ENCODE measurements at places on chromosomes 11 and 22.

GRCh38 chr11:103476874-103477273, 367.6 kb downstream of the DYNC2H1 start:
- DNase-seq, result no peak

GRCh38 chr11:15938121-15938611, 418.2 kb downstream of the SOX6 start:
- no peak for DNase-seq

DNA sequence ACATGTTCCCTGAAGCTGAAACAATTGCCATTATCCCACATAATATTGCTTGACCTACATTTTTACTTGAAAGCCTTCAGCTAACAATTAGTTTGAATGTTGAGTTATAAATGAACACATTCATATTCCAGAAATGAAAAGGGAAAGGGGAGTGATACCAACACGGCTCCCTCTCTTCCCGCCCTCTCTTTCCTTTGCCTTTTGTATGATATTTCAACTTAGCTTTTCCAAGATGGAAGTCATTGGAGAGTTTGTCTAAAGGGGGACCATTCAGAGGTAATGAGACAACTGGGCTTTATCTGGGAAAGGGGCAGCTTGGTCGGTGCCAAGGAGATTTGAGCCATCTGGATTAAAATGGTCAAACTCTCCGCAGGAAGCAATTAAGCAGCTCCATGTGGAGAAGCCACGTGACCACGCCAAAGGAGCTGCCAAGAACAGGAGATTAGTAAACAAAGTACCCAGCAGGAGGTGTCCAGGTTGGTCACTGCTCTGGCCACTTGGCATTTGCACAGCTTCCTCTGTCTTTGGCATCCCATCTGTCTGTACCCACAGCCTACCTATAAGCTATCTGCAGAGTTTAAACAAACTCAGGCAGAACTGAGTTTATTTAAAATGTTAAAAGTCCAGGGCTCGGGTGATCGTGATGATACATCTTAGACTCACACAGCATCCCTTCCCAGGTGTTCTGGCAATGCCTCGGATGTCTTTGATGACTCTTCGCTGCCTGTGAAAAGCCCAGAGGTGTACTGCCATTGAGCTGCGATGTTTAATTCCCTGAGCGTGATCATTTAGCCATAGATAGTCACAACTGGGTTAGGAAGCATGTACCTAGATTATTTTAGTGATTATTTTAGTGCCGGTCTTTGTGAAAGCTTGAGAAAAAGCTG, 735.9 kb downstream of the NTM start:
- DNase-seq, result no peak

GRCh38 chr11:57335023-57335342, 709 bp downstream of the SSRP1 start:
- DNase-seq, result no peak

DNA sequence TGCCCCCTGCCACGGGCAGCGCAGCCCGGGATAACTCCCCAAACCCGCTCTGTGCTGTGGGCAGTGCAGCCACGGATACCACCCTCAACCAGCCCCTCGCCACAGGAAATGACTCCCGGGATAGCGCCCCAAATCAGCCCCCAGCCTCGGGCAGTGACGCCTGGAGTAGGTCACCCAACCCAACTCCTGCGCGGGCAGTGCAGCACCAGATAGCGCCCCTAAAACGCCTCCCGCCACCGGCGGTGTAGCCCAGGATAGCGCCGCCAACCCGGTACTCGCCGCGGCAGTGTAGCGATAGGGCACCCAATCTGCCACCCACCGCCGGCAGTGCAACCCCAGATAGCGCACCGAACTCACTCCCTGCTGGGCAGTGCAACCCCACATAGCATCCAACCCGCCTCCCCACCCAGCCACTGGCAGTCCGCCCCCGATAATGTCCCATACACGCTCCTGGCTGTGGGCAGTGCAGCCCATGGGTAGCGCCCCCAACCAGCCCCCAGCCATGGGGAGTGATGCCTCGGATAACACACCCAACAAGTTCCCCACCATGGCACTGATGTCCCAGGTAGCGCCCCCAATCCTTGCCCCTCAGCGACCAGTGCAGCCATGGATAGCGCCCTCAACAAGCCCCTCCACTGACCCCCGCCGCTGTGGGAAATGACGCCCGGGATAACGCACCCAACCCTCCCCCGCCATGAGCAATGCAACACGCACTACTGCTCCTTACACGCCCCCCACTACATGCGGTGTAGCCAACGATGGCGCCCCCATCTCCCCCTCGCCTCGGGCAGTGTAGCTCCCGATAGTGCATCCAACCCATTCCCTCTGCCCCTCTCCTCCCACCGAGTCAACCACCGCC, 1.5 kb downstream of the RFPL2 start:
- DNase-seq, result peak; percentile 2

- no peak for DNase-seq
Measured at GRCh38 chr22:29840498-29840897, 2.4 kb upstream of the ASCC2 start.

GRCh38 chr11:128336203-128336602, 251.2 kb downstream of the ETS1 start:
- DNase-seq, result no peak

- no peak for DNase-seq
Measured at GRCh38 chr11:705646-706438, at the start of gene EPS8L2. Gene EPS8L2, plus strand, starts transcription at chr11:706231. Its CDS starts 3,177 bp downstream, at chr11:709408.

- no peak for DNase-seq
Measured at GRCh38 chr22:31952094-31952401, 7.7 kb downstream of the YWHAH start.

GRCh38 chr22:28025333-28025732, 106.3 kb upstream of the PITPNB start:
- no peak for DNase-seq

DNA sequence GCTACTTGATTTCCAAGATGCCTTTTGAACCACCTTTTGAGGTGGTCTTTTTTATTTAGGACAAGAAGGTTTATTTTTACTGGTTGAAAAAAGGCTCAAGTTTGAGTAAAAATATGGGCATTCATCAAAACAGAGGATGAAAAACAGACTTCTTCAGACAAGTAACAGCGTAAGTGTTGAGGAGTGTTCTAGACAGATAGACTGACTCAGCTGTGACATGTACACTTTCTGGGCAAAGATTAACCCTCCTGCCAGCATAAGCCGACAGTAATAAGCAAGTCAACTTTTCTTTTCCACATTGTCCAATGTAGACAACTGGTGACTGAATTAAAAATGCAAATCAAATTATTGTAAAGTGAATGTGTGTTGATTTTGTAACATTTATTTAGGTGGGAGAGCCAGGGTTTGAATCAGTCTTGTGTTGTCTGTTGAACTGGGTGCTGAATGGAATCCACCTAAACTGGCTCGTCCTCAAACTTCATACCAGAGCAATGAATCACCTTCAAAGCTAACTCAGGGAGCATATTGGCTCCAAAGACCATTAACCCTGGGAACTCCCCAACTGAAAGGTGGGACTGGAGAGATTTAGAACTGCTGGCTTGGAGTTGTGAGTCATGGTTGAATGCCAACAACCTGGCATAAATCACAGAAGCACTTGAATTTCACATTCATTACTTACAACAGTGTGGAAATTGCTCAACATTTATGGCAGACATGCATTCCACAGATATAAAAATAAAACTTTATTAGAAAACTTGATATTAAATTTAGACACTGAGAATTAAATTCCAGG, 377.0 kb downstream of the ETS1 start:
- no peak for DNase-seq

GRCh38 chr22:21013657-21014201, 1.2 kb upstream of the P2RX6 start:
- DNase-seq, result no peak

DNA sequence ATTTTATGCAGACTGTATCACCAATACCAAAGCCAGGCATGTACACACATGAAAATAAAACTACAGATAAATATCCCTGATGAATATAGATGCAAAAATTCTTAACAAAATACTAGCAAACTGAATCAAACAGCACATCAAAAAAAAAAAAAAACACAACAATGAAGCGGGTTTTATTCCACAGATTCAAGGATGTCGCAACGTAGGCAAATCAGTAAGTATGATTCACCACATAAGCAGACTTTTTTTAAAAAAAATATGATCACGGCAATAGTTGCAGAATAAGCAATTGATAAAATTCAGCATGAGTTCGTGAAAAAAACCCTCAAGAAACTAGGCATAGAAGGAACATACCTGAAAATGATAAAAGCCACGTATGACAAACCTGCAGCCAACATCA, 21.3 kb downstream of the OR51F1 start:
- no peak for DNase-seq

- DNase-seq, result no peak
Measured at GRCh38 chr11:121024989-121025388, 1.1 kb downstream of the TBCEL start.

GRCh38 chr11:44743959-44744557, 17.3 kb downstream of the TSPAN18 start:
- no peak for DNase-seq

- DNase-seq, result no peak
Measured at GRCh38 chr11:121471167-121471566, 18.4 kb upstream of the SORL1-AS1 start.

DNA sequence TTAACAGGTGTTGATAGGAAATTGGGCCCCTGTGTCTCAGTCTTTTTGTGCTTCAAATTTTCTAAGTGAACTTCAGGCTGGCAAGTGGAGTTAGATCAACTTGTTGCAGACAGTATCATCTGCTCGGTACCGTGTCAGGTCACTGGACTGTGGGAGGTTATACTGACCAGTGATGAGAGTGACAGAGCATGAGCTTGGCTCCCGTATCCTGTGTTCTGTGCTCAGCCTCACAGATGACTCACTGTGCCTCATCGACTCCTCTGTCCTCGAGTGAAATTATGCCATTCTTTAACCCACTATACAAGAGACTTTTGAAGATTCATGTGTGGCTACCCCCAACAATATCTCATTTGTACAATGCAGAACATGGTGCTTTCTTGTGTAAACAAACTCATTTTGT, 7.9 kb downstream of the GRAP2 start:
- DNase-seq, result no peak

- DNase-seq, result no peak
Measured at GRCh38 chr22:48210198-48210580, 1447.7 kb downstream of the TBC1D22A start.

- DNase-seq, result no peak
Measured at GRCh38 chr11:62324731-62325556, 12.3 kb upstream of the ASRGL1 start.

DNA sequence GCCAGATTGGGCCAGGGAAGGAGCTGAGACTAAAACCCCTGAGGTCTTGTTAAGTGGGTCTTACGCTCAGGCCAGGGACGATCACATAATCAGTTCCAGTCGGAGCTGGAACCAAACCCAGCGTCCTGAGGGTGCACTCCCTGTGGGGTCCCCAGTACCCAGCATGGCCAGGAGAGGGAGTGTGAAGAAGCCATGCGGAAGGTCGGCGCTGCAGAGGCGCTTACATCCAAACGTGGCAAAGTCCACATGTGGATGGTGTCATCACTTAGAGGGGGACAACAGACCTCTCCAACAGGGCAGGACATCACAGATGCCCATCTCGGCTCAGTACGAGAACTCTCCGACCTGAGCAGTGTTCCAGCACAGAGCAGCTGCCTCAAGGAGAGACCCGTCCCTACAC, 8.3 kb downstream of the ATP5MGL start:
- no peak for DNase-seq

- peak; percentile 40 for DNase-seq
Measured at GRCh38 chr22:42368379-42369249, 63.6 kb downstream of the NFAM1 start.

DNA sequence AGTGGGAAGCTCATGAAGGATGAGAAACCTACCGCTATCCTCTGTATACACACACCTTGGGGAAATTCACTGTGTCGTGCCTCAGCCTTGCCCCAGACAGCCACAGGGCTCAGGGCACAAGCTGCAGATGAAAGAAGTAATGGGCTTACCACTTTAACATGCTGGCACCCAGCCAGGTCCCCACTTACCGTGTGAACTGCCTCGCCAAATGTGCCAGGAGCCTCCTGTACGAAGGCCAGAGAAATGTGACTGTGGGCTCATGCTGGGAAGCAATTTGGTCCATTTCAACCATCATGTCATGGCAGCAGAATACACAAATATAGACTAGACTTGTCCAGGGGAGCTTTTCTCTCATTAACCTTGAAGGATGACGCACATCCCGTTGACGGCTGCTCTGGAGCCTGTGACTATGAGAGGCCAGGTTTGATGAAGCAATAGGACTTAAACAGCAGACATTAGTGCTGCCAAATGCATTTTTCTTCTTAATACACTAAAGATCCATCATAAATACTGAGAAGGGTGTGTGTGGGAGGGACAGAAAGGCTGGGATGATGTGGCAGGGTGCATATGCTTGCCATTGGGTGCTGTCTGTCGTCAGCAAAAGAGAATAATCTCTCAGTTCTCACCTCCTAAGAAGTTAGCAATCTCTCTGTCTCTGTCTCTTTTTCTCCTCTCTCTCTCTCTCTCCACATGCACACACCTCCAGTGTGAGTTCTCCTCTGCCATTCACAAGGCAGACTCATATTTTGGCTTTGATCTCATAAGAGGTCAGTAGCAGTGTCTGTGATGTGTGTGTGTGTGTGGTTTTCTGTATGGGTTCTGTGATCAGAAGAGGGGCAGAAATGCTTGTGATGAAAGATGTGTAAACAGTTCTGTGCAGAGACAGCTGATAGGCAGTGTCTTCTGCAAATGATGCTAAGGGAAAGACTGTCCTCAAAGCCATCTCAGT, 142.4 kb downstream of the KIRREL3 start:
- peak; percentile 99 for DNase-seq

DNA sequence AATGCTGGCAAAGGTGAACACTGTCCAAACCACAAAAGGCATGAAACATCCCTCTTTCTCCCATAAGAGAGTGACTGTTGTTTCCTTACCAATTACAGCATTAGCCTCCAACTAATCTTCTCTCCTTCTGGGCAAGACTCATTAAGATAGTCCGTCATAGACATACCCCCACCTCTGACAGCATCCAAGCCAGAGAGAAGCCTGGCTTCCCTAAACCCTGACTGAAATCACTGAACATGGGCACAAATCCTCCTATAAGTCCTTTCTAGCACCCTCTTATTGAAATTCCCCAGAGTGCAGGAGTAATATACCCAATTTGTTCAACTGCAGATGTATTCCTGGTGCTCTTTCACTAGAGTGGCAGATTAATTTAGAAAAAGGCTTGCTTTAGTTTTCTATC, 1.7 kb upstream of the RNASEH2C start:
- DNase-seq, result no peak

DNA sequence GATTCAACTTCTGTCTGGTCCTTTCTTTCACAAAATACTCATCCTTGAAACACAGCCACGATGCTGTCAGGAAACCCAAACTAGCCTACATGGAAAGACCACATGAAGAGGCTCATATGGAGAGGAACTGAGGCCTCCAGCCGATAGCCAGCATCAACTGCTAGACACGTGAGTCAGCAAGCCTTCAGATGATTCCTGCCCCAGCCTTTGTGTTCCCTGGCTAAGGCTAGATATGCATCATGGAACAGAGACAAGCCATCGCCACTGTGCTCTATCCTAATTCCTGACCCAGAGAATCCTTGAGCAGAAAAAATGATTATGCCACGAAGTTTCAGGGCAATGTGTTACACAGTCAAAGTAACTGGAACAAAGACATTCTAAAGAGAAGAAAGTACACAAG, 75.5 kb downstream of the ENTHD1 start:
- no peak for DNase-seq

DNA sequence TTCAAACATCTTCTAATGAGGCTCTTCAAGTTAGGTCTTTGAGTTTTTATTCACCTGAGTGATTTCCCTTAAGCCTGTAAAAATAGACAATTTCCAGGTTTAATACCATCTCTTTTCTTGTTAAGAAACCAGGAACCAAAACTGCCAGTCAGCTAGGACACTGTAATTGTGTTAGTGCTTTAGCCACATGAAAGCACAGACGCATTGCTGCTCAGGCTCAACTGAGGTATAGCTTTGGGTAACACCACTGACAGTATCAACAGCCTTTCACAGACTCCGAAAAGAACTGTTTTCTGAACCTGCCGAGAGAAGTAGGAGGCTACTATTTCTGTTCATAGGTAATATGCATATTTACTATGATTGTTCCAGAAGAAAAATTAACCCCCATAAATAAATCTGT, 768.7 kb downstream of the ETS1 start:
- no peak for DNase-seq
